ENCODE measurements at places on chromosomes 16 and 17.

GRCh38 chr16:53465606-53466280, 31.5 kb downstream of the RBL2 start:
- DNase-seq: peak; percentile 68

GRCh38 chr16:20920799-20921198, 20.2 kb downstream of the LYRM1 start:
- DNase-seq: no peak

DNA sequence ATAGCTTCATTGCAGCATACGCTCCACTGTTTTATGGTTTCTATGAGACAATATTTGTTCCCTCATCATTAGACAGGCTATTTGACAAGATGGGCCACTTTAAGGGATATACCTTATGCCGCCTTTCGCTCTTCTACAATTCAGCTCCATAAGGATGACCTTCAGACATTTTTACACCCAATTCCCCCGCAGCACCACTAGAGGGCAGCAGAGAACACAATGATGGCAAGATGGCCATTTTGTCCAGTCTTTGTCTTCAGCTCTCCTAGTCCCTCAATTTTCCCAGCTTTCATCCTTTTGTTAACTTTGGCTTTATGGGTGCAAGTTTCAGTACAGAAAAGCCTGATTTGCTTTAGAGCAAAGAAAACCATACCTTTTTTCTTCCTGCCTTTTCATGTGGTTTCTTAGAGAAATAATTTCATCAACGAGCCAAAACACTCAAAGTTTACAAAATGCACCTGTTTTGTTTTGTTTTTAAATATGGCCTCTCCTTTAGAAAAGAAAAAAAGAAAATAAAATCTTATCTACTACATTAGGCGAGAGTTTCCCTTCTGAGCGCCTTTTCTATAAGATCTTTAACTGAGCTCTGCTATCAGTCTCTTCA, 355.3 kb downstream of the TOX3 start:
- DNase-seq: peak; percentile 52

- DNase-seq: peak; percentile 42
These were observed 474 bp downstream of the CLN3 start for GRCh38 chr16:28491230-28491969.

DNA sequence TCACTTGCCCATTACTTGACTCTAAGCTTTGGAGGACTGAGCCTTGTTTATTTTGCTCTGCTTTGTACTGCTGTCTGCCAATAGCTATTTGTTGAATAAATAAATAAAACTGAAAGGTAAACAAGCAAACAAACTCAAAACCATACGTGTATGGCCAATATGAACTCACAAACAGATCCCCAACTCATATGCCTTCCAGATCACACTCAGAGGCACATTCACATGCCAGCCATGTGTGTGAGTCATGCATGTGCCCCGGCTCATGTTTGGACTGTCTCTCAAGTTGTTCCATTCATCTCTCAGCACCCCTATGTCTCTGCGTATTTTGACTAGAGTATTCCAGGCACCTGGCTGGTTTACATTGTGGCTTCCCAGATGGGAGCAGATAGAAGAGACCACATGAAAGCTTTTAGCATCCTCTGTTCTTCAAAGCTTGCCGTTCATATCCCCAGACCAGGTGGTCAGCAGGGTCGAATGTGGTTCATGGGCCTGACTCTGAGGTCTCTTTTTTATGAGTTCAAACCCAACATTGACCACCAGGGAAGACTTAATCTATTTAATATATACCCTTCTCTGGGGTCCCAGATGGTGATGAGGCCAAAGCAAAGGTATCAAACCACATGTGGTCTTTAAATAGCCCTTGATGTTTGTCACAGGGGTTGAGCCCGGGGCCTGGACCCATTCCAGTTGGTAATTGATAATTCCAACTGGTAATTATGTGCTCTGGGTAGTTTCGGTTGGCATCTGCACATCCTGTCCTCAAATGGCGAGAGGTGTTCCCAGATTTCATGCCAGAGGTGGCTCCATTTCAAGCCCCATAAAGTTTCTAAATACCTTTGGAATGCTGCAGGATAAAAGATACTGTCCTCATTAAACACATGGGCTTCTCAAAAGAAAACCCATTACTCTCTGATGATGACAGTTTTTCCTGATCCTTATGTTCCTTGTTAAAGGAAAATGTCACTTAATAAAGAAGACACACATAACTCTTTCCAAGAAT, 287.3 kb upstream of the MAF start:
- DNase-seq: no peak

DNA sequence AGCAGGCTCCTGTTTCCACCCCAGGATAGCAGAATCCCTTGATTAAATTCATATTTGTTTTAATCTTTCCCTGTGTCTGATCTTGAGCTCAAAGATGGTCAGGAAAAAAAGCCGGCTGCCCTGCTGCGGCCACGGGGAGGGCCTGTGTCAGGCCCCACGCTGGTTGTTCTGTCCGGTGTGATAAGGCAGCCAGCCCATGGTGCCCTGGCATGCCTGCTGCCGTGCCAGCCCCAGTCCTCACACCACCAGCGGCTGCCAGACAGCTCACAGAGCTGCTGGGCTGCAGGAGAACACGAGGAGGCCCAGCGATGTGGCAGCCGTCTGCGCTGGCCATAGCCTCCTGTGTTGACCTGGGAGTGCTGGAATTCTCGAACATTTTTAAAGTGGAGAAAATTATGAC, 34.7 kb upstream of the BRD7 start:
- DNase-seq: no peak

DNA sequence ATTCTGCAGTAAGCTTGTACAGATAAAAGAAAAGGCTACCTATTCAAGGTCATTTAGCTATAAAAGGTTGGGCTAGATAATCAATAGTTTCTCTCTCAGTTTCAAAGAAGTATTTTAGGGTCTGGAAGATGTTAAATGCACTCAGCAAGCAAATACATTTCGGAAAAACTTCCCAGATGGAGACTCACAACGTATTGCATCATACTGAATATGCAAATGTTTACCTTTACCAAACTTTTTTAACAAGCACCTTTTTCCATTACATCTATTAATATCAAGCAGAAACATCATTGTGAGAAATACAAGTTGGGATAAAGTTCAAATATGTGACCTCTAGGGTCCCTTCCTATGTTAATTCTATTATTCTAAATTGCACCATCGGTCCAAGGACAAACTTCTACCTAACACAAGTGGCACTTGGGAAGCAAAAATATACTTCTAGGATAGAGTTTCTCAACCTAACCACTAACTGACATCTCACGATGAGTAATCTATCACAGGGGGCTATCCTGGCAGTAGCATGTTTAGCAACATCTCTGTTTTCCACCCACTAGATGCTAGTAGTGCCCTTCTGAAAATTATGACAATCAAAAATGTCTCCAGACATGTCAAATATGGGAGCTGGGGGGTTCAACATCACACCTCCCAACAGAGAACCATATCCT, 14.5 kb downstream of the KANSL1 start:
- no peak for DNase-seq

GRCh38 chr17:5480962-5481361, 5.0 kb downstream of the DERL2 start:
- DNase-seq: no peak

- DNase-seq: no peak
These were observed 59.1 kb downstream of the SSH2 start for GRCh38 chr17:29870836-29871465.

- no peak for DNase-seq
These were observed 18.6 kb upstream of the COL1A1 start for GRCh38 chr17:50219939-50220465.

DNA sequence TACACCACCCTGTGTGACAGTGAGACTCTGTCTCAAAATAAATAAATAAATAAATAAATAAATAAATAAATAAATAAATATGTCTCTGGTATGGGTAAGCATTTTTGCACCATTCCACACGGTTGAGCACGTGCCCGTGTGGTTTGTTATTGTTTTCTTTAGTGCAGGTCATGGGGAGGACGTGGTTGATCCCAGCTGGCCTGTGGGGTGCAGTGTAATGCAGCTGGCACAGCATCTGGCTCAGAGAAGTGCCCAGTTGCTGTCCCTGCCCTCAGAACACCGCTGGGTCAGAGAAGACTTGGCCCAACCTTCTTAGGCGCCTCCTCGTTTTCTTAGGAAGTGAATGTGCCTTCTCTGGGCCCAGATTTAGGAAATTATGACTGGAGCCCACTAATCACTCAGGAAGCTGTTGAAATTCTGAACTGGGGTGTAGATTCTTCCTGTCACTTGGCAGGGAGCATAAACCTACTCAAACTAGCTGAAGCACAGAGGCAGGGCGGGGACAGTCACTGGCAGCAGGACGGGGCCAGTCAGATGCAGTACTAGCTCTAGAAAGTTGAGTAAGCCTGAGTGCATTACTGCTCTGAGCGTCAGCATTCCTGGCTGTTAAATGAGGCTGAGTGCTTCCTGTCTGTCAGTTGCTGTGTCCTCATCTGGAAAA, 85.9 kb downstream of the SNX29 start:
- DNase-seq: peak; percentile 22

DNA sequence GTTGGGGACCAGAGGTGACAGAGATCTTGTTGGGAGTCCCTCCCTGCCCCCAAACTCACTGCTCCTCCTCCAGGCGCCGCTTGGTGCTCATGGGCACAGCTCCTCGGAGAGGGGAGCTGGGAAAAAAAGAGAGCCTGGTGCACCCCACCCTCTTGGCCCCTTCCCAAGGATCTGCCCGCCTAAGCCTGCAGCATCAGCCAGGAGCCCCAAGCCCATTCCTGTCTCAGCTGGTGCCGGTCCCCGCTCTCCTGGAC, 400 bp downstream of the HCFC1R1 start:
- DNase-seq: no peak

GRCh38 chr17:28675490-28675889, 13.5 kb downstream of the SUPT6H start:
- DNase-seq: no peak

- DNase-seq: no peak
These were observed 31.0 kb upstream of the MFSD6L start for GRCh38 chr17:8830141-8830540.

- DNase-seq: peak; percentile 26
These were observed 32.0 kb upstream of the ABCA5 start for GRCh38 chr17:69358688-69359596.

DNA sequence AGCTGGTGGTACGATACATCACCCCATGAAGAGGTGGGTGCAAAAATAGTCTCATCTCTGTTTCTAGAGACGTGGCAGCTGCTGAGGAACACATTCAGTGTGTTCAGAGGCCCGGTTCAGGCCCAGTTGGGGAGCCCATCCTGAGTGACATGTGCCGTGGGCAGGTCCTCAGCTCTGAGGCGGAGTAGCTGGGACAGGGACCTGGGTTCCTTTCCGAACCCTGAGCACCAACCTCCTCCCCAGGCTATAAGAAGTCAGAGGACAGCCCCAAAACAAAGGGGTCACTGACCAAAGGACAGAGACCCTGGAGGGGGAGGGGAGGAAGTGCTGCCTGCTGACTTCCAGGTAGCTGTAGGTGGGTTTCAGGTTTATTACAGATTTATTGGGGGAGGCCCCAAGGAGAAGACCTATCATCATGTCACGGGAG, 5.1 kb downstream of the LDHD start:
- DNase-seq: no peak

DNA sequence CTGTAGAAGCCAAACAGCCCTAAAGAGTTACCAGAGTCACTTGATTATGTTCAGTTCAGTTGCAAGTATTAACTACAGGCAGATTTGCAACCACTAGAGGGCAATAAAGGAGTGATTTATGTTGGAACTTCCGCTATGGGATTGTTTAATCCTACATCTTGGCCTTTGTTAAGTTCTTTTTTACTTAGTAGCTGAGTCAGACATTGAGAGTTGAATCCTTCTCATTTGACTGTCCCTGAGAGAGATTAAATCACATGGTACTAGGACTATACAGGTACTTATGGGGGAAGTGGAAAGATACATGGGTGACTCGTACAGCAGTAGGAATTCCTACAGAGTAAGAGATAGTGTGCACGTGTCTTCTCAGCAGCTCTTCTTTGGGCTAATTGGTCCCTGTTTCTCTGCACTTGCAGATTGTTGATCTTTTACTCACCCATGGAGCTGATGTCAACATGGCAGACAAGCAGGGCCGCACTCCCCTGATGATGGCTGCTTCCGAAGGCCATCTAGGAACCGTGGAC, 40.3 kb downstream of the CYB561 start:
- peak; percentile 88 for DNase-seq

DNA sequence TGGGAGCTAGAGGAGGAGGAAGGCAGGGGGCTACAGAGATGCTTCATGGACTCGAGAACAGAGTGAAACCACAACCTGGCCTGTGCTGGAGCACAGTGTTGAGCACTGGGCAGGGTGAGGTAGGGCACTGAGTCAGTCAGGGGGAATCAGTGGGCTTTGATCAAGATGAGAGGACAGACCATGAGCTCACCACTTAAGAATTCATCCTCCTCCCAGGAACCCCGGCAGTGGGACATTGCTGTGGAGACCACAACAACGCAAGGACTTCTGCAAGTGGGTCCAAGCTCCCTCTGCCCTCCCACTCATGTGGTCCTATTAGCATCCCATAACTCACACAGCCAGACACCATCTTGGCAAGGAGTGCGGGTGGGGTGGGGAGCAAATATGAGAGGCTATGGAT, 1.7 kb upstream of the CES5A start:
- DNase-seq: no peak

Measured in common myeloid progenitor, CD34-positive (primary cell).